Neural progenitor cell (in vitro differentiated cells): ENCODE measurements at places on chromosomes 13 and 19. TPM values are rescaled to one million over a fixed set of nuclear protein-coding genes. Genes with fewer than 3 reads are reported as not detected.

- no peak overlapping the region for H3K27ac ChIP-seq
- no peak for DNase-seq
- H3K4me1 ChIP-seq = no peaks in the 10 kb centered on the region
- no peaks in the 10 kb centered on the region for H3K36me3 ChIP-seq
- H3K4me3 ChIP-seq = no peak overlapping the region
- no peaks in the 10 kb centered on the region for H3K27me3 ChIP-seq
These were observed 16.5 kb downstream of the POU2F2 start for GRCh38 chr19:42115705-42116104.

GRCh38 chr19:55283548-55284377 is at the start of gene BRSK1:
BRSK1 (plus strand) TSS chr19:55283997; CDS start chr19:55284443, 446 bp downstream.
- DNase-seq = peak; percentile 92
- peak within 1 kb of the TSS; percentile 75 for H3K27ac ChIP-seq
- peaks cover 12% of the 10 kb centered on the region for H3K4me1 ChIP-seq
- peak within 1 kb of the TSS; percentile 98 for H3K4me3 ChIP-seq

- no peaks in the 10 kb centered on the region for H3K27me3 ChIP-seq
- no peak overlapping the region for H3K4me3 ChIP-seq
- H3K36me3 ChIP-seq = no peaks in the 10 kb centered on the region
- no peak overlapping the region for H3K27ac ChIP-seq
These were observed 29.0 kb downstream of the UTP14C start for GRCh38 chr13:52053460-52053859.

- H3K4me3 ChIP-seq = no peak overlapping the region
- no peak for DNase-seq
- H3K4me1 ChIP-seq = peaks cover 2% of the 10 kb centered on the region
- H3K27ac ChIP-seq = no peak overlapping the region
- H3K36me3 ChIP-seq = no peaks in the 10 kb centered on the region
- no peaks in the 10 kb centered on the region for H3K27me3 ChIP-seq
These were observed 66.9 kb downstream of the MICU2 start for GRCh38 chr13:21537105-21537504.

GRCh38 chr13:79382545-79383275 is 23.3 kb downstream of the RBM26 start:
- H3K27me3 ChIP-seq = no peaks in the 10 kb centered on the region
- no peaks in the 10 kb centered on the region for H3K4me1 ChIP-seq
- no peak overlapping the region for H3K27ac ChIP-seq
- no peak overlapping the region for H3K4me3 ChIP-seq
- no peak for DNase-seq

GRCh38 chr13:98977568-98978265 is at the start of gene DOCK9:
DOCK9 (minus strand) TSS chr13:98978064; CDS start chr13:98977909, 155 bp downstream.
- H3K36me3 ChIP-seq = no peaks in the 10 kb centered on the region
- peaks cover 35% of the 10 kb centered on the region for H3K4me1 ChIP-seq
- DNase-seq = peak; percentile 67
- H3K4me3 ChIP-seq = peak within 1 kb of the TSS; percentile 2
- H3K27ac ChIP-seq = peak within 1 kb of the TSS; percentile 10
- no peaks in the 10 kb centered on the region for H3K27me3 ChIP-seq

Gene RAB20
- total RNA-seq = 0.58 and 2.4 TPM in 2 replicates

DNA sequence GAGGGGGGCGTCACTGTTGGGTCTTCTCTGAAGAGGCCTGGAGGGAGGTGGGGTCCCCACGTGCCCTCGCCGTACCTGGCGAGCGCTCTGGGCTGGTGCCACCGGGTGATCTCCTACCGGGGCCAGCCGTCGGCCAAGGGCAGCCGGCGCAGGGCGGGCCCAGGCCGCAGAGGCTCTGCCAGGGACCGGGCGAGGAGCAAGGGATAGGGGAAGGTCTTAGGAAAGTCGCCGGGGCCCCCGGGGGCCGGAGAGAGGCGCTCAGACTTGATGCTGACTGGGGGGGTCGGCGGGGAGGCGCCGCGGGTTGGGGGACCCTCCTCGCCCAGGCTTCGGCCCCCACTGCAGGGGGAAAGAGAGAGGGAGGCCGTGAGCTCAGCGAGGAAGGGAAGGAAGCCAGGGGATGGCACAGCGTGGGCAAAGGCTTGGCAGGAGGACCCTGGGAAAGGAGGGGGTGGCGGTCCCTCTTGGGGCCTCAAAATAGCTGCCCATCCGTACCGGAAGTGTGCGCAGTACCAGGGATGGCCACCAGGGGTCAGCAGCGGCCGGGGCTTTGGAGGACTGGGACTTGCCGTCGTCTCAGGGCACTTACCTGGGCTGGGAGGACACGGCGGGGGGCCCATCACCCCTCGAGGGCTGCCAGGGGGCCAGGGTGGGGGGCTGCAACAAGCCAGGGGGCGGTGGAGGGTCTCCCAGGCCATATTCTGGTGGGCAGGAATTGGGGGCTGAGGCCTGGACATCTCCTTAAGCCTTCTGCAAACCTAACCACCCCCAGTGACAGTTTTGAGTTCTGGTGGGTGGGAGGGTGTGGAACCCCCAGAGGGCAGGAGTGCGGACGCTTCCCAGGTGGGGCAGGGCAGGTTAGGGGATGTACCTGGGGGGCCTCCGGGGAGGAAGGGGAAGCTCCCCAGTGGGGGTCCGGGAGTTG is 7.7 kb upstream of the TMEM161A start:
- peaks cover 9% of the 10 kb centered on the region for H3K27me3 ChIP-seq
- H3K27ac ChIP-seq = no peak overlapping the region
- H3K4me1 ChIP-seq = no peaks in the 10 kb centered on the region
- peak; percentile 72 for DNase-seq

DNA sequence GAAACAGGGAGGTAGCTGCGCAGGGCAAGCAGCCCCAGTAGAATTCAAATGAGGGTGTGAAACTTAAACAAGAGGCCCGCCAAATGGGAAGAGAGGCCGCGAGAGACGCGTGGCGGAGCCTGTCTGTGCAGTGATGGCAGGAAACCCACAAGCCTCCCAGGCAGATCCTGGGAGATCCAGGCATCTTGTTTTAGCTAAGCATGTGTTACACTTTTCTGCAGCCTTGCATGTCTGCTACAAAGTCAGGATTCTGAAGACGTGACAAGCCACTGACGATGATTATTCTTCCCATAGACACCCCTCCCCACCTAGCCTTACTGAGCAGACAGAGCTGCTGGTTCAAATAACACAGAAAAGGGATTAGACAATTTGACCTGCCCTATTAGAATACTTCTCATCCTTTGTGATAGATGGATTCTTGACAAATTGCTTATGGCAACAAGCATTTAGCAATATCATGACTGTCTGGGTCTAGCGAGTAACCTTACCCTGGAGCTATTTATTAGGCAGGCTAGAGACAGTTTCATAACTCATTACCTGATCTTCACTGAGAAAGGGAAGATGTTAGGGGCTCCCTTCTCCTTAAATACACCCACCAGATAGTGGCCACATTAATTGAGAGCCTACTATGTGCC is 185.2 kb upstream of the IRS2 start:
- no peak for DNase-seq
- H3K27ac ChIP-seq = no peak overlapping the region
- H3K27me3 ChIP-seq = no peaks in the 10 kb centered on the region
- no peaks in the 10 kb centered on the region for H3K4me1 ChIP-seq
- no peak overlapping the region for H3K4me3 ChIP-seq

Gene IQCN
- total RNA-seq = 0.11 and 1.4 TPM in 2 replicates

GRCh38 chr19:6108721-6109633 is 1.3 kb downstream of the RFX2 start:
- H3K36me3 ChIP-seq = no peaks in the 10 kb centered on the region
- peak overlapping the region; percentile 62 for H3K4me3 ChIP-seq
- H3K27me3 ChIP-seq = peaks cover 40% of the 10 kb centered on the region
- no peak overlapping the region for H3K27ac ChIP-seq
- peak; percentile 57 for DNase-seq

Gene PALM
- total RNA-seq = 13.9 and 40.7 TPM in 2 replicates

GRCh38 chr19:13621413-13621812 is 115.1 kb upstream of the CACNA1A start:
- H3K27ac ChIP-seq = no peak overlapping the region
- peaks cover 25% of the 10 kb centered on the region for H3K27me3 ChIP-seq
- H3K36me3 ChIP-seq = no peaks in the 10 kb centered on the region

Gene KISS1R
- total RNA-seq = 0.77 TPM in 1 of 2 replicates, not detected in the other

GRCh38 chr13:106361621-106362020 is 173.8 kb downstream of the EFNB2 start:
- H3K4me1 ChIP-seq = peaks cover 12% of the 10 kb centered on the region
- no peak for DNase-seq
- H3K27me3 ChIP-seq = no peaks in the 10 kb centered on the region

- H3K36me3 ChIP-seq = no peaks in the 10 kb centered on the region
- no peaks in the 10 kb centered on the region for H3K27me3 ChIP-seq
- DNase-seq = no peak
- no peak overlapping the region for H3K4me3 ChIP-seq
These were observed 283.1 kb downstream of the TDRD3 start for GRCh38 chr13:60679928-60680694.
